ENCODE measurements at places on chromosomes 5 and 9.

GRCh38 chr9:133059623-133060022 lies 2.2 kb upstream of the CEL start:
- no peak for DNase-seq

GRCh38 chr5:77645158-77645994 lies 6.9 kb upstream of the OTP start:
- DNase-seq, result no peak

DNA sequence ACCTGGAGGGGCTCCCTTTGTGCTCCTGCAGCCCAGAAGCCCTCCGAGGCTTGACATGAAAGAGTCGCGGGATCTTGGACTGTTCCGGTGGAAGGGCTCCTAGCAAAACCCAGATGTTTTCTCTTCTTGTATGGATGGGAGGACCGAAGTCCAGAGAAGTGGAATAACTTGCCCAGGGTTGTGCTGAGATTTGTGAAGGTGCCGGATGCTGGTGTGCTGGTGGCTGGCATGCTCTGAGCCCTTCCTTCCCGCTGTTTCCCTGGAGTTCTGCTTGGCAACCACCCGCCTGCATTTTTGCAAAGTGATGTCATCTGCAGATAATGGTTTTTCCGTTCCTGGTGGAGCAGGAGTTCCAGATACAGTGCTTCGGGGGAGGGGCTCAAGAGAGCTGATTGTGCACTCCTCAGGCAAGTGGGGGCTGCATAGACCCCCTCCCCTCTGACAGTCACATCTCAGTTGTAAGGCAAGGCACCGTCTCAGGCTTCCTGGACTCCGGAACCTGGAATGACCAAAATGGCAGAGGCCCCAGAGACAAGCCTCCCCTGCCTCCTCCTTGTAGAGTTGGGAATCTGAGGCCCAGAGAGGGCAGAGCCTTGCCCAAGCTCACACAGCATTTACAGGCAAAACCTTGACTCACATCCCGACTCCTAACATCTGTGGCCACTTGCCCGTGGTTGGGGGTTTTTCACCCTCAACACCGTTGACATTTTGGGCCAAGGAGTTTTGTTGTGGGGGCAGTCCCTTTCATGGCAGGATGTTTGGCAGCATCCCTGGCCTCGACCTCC lies 157.0 kb downstream of the RGS3 start:
- no peak for DNase-seq

DNA sequence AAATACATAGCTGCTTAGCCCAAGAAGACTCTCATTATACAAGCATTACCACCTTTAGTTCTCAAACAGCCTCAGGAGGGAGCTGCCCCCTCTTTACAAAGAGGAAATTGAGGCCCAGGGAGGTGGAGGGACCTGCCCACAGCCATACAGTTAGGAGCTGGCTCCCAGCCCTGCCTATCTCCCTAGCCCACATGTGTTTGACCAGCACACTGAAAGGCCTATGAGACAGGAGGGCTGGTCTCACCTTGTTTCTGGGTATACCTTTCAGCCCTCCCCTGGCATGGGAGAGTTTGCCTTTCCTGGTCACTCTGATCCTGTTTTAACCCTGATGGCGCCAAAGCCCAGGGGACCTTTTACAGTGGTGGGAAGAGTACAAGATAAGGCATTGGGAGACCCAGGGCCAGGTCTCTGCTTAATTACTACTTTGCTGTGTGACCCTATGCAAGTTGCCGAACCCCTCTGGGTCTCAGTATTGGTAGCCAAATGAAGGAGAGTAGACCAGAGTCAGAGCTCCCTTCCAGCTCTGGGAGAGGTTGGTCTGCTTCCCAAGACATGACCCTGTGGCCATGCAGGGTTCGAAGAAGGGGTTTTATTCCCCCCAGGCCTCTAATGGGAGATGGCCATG lies 60.9 kb upstream of the RPL26L1 start:
- DNase-seq, result no peak

DNA sequence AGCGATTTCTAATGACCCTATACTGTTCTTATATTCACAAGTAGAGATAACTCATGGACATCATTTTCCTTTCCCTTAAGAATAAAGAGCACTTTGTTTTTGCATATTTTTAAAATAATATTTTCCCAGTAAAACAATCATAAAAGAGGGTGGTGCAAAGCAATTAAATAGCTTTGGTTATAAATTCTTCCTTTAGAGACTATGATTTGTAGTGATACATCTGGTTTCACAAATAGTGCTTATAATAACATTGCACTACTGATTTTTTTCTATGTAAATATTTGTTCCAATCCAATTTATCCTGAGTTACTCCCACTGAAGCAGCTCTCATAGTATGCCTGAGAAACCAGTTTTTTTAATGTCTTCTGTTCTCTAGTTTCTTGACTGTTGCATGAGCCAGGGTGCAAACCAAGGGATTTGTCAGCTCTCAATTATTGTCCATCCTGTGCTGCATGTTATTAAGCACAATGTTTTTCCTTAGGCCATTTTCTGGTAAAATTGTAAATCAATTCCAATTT lies 74.7 kb downstream of the LURAP1L start:
- DNase-seq, result no peak

GRCh38 chr5:145869753-145870152 lies 3.1 kb downstream of the GRXCR2 start:
- no peak for DNase-seq

GRCh38 chr9:132016456-132016855 lies 63.2 kb downstream of the MED27 start:
- DNase-seq, result no peak

DNA sequence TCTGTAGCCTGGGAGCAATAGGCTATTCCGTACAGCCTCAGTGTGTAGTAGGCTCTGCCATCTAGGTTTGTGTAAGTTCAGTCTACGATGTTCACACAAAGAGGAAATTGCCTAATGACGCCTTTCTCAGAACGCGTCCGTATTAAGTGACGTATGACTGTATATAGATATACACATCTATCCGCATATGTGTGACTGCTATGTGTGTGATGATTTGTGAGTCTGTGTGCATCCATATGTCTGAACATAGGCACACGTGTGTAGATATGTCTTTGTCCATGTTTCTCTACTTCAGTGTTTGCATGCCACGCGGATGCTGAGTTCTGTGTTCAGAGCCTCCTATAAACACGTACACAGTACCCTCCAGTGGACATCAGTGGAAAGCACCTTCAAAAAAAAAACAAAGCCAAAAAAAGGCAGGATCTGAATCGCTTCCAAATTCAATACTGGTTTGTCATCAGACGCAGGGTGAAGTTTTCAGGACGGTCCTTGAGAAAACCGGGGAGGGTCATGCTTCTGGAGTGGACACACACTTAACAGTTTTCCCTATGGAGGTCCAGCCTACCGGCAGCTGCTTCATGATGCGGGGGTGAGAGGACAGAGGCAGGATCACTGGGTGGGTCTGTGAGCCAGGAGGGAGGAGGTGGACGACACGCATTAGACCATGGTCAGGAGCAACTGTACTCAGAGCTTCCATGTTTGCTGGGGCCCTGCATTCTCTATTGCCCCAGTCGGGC lies 29.5 kb upstream of the ALDH1B1 start:
- peak; percentile 32 for DNase-seq

GRCh38 chr9:71895955-71896354 lies 15.0 kb downstream of the ABHD17B start:
- DNase-seq, result no peak

- no peak for DNase-seq
Measured at GRCh38 chr5:146009020-146009419, 72.6 kb downstream of the SH3RF2 start.

GRCh38 chr9:113352411-113352810 lies 3.1 kb downstream of the BSPRY start:
- DNase-seq, result no peak

- no peak for DNase-seq
Measured at GRCh38 chr5:66932457-66932856, 264.1 kb downstream of the CD180 start.

- peak; percentile 71 for DNase-seq
Measured at GRCh38 chr9:88388203-88388885, at the start of gene SPIN1. Gene SPIN1, plus strand, starts transcription at chr9:88388444. Its CDS starts 38,096 bp downstream, at chr9:88426540.

DNA sequence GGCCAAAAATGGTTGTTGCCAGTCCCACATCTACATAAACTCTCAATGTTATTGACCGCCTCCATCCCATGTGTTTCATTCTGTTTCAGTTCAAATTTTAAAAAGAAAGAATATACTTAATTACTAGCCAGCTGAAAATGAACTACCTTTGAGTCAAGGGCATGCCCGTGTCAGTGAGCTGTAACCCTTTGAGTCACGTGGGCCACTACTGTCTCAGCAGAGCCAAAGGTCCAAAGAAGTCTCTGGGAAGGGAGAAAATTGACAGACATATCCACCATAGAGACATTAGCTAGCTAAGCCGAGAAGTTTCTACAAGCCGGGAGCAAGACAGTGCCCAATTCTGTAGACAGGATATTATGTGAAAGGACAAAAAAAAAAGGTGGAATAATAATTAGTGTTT lies 59.7 kb downstream of the NIM1K start:
- DNase-seq, result no peak

DNA sequence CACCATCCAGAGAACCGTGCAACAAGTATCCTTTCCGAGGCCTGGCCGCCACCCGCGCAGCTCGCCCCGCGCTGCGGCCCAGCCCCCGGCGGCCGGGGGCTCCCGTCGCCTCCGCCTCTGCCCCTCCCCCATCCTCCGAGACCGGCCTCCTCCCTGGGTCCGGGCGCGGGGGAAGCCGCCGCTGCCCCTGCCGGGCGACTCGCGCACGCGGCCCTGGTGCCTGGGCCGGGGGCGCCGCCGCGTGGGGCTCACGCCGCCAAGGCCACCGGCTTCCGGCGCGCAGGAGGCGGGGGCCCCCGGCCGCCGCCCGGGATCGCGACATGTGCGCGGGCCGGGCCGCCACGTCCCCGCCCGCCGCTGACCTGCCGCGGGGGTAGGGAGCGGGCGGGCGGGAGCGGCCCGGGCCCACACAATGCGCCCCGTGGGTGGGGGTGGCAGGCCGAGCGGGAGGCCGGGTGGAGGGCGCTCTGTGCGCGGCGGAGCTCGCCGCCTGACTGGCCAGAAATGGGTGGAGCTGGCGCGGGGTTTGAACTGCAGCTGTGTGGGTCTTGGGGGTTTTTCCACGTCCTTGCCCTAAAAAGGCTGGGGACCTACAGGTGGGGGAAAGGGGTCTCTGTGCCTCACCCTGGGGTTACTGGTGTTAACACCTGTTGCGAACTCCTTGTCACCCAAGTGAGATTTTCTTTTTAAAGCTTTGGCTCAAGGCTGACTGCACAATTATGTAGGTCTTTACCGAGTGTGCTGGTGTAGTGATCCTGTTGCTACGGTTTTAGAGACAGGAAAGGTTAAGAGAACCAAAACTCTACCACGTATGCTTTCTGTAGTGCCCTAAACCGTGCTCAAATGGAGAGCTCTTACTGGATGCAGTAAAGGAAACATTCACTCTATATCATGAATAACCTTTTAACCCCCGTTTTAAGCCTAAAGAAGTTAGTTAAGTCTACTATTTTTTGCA lies 32.3 kb downstream of the TNPO1 start:
- DNase-seq, result peak; percentile 3

- no peak for DNase-seq
Measured at GRCh38 chr5:100643473-100643872, 108.3 kb downstream of the FAM174A start.

DNA sequence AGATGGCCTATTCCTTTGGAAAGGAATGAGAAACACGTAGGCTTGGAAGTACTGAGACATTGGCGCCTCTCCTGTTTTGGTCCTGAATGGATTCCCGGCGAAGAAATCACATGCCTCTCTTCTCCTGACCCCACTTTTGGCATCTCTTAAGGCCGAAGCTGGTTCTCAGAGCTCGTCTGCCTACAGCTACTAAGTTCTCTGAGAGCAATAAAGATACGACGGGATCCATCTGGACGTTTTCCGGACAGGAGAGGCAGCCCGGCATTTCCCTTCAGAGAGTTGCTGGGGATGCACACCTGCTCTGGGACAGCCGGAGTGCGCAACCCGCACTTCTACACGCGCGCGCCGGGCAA lies 336.8 kb upstream of the PUM3 start:
- DNase-seq, result no peak

DNA sequence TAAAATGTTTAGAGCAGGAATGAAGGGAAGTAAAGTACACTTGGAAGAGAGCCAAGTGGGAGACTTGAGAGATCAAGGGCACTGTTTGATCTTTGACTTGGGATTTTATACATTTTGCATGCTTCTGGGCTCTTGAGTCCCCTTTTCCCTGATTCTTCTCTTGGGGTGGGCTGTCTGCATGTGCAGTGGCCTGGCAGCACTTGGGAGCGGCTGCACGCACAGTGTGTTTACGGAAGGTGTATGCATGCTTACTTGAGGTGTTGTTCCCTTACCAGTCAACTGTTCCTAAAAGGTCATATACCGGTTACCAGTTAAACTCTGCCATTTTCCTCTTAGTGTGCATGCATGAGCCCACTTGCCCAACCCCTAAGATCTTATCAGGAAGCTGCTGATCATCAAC lies 377.7 kb downstream of the CYLC2 start:
- no peak for DNase-seq

GRCh38 chr9:76620581-76620980 lies 143.7 kb upstream of the PCA3 start:
- no peak for DNase-seq

DNA sequence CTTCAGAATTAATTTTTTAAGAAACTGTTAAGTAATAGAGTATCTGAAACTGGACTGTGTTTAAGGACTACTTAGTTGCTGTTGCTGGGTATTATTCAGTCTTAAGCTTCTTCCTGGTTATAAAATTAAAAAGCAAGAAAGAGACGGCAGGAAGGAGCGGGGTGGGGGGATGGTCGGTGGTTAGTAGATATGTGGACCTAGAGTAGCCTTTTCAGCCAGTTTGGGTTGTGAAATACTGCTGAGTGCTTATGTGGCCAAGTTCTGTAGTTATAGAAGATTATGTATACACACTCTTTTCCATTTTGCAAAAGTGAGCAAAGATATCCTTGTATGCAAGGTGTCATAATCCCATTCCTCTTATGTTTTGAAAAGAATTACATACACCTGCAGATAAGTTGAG lies 28.5 kb downstream of the TRIO start:
- no peak for DNase-seq

DNA sequence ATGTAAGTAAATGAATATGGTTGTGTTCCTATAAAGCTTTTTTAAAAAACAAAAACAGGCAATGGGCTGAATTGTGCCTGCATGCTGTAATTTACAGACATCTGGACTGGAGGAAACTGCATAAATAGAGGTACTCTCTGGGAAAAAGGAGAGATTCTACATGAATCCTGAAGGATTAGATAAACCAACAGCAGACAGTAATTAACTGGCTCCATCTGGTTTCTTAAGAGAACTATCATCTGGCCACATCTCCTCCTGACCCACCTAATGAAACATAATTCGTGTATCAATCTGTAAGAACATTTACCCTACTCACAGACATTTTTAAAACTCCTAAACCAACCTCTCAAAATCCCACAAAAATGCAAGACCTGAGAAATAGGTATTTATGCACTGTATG lies 528.1 kb upstream of the ST8SIA4 start:
- DNase-seq, result no peak

DNA sequence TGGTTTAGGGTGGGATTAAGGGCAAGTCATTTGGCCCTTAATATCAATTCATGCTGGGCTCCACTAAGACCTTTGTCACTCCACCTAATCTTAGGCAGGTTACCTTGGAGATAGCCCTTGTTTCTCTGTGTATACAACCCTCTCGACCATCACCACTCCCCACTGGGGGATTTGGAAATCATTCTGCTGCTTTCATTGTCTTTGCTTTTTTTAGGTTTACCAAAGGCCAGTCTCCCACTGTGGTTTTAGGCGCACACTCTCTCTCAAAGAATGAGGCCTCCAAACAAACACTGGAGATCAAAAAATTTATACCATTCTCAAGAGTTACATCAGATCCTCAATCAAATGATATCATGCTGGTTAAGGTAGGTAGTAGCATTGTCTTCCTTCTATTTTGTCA lies 6.2 kb downstream of the GZMK start:
- no peak for DNase-seq
